ENCODE measurements at places on chromosomes 1 and 21.

GRCh38 chr21:44819283-44820243, 1.7 kb upstream of the SUMO3 start:
- no peak for DNase-seq

GRCh38 chr1:236522937-236523703, 662 bp upstream of the LGALS8 start:
- DNase-seq, result no peak

DNA sequence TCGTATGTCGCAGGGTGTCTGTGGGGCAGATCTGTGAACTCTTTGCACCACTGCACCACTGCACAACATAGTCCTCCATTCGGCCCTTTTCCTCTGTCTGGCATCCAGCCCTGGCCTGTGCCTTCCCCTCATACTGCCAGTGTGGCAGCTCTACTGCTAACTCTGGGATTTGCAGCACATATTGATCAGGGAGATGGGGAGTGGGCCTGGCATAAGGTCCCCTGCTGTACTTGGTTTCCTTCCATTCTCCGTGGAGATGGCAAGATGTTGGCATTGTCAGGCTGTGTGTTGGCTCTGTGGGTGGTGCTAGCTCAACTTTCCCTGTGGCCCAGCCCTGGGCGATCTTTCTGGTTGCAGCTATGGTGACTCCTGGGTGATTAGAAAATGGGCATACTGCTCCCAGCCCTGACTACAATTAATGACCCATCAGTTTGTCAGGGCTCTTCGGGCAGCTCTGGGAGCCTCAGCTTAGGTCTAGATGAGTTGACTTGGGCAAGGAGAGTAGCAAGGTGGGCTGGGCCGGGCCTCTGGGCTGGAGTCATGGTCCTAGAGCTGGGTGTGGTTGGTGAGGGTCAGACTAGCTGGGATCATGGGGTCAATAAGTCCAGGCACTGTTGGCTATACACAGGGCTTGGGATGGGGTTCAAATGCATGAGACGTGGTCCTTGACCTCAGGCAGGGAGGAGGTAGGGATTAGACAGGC, 11.4 kb downstream of the PTPRU start:
- no peak for DNase-seq

DNA sequence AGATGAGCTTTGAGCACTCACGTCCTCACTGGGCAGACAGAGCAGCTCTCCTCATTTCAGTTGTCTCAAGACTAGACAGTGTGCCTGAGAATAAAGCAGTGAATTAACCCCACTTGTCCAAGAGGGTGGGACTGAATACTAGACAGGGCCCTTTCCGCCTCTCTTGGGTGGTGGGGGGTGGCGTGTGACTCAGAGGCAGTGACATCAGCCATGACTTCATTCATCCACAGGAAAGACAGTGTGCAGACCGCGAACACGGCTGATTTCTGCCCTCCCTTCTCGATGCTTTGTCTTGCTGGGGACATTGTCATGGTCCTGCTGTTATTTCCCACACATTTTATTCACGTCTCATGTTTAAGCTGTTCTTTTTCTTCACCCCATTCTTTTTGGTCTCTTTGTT, 64.9 kb downstream of the FGGY start:
- no peak for DNase-seq

DNA sequence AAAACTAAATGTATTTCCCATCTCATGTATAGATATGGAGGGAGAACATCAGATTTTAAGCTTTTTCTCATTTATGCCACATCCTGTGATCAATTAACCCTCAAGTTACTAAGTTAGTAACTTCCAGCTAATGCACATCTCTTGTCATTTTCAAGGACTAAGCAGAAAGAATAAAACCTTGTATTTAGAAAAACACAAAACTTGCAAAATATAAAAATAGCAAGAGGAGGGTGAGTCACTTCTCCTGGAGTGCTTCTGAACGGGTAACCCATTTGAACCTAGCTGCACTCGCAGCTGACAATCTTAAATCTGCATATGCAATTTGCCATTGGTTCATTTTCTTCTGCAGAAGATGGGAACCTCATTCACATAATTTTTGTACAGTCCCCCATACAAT, 500.5 kb downstream of the SETD4 start:
- DNase-seq, result no peak

GRCh38 chr1:155277902-155278688, 832 bp downstream of the HCN3 start:
- peak; percentile 85 for DNase-seq

DNA sequence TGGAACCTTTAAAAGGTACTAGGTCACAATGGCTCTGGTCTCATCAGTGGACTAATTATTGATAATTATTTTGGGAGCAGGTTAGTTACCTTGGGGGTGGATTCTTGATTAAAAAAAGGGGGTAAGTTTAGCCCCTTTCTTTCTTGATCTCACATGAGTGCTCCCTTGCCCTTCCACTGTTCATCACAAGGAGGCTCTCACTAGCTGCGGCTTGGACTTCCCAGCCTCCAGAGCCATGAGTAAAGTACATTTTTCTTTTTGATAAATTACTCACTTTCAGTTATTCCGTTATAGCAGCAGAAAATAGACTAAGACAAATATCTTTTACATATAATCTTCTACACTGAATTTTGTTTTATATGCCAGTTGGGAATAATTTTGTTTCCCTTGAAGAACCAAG, 254.8 kb upstream of the DEPDC1 start:
- no peak for DNase-seq

GRCh38 chr1:5501206-5501930, 490.9 kb downstream of the NPHP4 start:
- no peak for DNase-seq

GRCh38 chr21:33071770-33072306, 1.9 kb downstream of the OLIG1 start:
- DNase-seq, result no peak

GRCh38 chr1:28582248-28582615, 9.8 kb upstream of the RAB42 start:
- DNase-seq, result peak; percentile 74

DNA sequence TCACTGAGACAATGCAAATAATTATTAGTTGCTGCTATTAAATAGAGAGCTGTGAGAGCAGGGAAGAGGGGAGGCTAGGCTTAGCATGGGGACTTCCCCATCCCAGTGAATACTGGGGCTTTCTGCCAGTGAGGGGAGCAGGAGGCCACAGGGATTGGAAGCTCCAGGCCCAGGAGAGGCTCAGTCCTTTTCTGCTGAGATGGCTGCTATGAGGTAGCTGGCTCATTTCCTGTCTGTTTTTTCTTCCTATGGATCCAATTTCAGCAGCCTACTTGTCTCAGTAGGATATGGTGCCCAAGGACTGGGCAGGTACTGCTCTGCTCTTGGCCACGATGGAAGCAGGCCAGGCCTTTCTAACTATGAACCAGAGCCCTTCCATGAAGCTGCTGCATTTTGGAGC, 10.0 kb downstream of the STMN1 start:
- peak; percentile 51 for DNase-seq

DNA sequence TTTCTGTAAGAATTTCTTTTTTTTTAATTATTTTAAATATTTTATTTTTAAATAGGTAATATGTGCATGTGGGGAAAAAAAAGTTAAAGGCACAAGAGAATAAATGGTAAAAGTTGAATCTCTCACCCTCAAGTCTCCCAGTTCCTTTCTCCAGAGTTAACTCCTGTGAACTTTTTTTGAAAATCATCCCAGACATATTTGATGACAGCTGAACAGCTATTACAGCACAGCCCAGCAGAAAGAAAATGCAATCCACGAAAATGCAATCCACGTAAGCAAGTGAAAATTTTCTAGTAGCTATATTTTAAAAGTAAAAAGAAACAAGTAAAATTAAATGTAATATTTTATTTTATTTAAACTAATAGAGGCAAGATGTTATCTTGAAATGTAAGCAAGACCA, 310.0 kb upstream of the RUNX1 start:
- no peak for DNase-seq

DNA sequence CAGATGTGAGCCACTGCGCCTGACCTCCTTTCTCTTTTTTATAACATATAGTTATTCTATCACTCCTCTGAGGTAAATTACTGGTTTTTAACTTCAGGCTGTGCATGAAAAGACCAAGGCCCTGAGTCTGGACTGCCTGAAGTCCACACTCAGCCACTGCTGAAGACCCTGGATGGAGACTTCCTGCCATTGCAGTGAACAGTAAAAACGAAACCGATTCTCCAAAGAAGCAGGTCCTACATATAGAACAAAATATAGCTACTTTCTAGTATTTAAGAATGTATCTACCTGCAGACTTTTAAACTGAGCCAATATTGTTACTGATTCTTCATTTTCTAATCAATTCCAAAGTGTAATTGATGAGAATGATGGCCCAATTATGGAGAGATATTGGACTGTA, 232.8 kb downstream of the CHRM3 start:
- no peak for DNase-seq

- no peak for DNase-seq
These were observed 10.0 kb downstream of the PCSK9 start for GRCh38 chr1:55049271-55049913.

DNA sequence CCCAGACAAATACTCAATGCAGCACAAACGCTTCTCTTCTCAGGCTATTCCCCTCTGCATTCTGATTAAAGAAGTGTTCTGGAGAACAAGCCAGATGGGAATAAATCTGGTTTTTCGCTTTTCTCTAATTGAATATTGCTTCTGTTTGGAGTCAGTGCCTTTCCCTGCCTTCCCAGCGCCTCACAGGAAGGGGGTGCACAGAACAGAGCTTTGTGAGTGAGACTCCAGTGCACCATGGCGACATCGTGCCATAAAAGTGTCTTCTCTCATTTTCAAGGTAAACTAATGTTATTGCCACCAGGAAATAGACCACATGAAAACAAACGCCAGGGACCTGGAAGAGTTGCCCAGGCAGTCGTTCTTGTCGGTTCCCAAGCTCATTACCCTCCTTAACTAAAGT, 43.6 kb upstream of the SLC45A1 start:
- DNase-seq, result no peak

GRCh38 chr1:64953241-64953640, 13.1 kb downstream of the JAK1 start:
- no peak for DNase-seq

DNA sequence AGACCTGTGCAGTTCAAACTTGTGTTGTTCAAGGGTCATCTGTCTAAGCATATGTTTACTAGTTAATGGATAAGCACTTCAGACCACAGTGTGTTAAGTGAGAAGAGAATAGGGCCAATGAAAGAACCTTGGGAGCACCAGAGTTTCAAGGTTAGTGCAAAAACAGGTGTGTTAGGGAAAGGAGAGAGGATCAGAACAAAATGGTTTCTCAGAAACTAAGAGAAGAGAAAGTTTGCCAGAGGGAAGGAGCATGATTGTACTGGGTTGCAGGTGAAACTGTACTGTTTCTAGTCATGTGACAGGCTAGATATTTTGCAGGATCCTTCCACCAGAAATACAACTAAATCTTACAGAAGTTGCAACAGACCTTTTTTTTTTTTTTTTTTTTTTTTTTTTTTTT, 23.3 kb downstream of the RPRD2 start:
- DNase-seq, result no peak

- peak; percentile 99 for DNase-seq
These were observed at the start of gene CELF3 for GRCh38 chr1:151716771-151717631. CELF3 (minus strand) TSS chr1:151716803; CDS start chr1:151716020, 783 bp downstream.

- no peak for DNase-seq
These were observed 65.7 kb downstream of the MAP3K7CL start for GRCh38 chr21:29195981-29196669.

DNA sequence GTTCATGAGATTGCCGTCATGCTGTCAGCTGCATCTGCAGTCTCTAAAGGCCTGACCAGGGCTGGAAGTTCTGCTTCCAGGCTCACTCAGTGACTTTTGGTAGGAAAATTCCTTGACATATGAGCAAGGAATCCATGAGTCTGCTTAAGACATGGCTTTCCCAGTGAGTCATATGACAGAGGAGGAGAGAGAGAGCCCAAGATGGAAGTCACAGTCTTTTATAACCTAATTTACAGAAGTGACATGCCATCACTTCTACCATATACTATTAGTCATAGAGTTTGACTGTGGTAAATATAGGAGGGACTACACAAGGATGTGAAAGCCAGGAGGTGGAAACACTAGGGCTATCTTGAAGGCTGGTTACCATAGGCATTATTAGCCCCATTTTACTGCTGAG, 115.2 kb downstream of the ROR1 start:
- no peak for DNase-seq

All from NCI-H2171 treated with DMSO at 0.1 percent for 48 hours (cell line).